Cerebellar nuclear complex (tissue), 1 donor: ENCODE measurements at places on chromosomes 6 and 20.

DNA sequence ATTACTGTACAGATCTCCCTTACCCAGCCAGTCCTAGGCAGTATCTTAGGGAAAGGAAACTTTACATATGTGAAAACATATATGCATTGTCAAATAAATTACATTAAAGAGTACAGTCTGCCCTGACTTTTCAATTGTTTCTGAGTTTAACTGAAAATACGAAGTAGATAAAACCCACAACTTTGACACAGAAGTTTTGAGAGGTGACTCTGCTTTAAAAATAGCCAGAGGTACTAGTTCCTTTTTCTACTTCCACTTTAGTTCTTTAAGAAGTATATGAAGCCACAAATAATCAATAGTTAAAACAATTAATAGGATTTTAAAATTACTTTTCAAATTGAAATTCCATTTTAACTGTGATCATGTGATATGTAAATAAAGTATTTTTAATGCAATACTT is 62.9 kb downstream of the BMP5 start:
- DNase-seq, result no peak

- no peak for DNase-seq
Measured at GRCh38 chr20:32589256-32589655, 4.1 kb upstream of the NOL4L start.

DNA sequence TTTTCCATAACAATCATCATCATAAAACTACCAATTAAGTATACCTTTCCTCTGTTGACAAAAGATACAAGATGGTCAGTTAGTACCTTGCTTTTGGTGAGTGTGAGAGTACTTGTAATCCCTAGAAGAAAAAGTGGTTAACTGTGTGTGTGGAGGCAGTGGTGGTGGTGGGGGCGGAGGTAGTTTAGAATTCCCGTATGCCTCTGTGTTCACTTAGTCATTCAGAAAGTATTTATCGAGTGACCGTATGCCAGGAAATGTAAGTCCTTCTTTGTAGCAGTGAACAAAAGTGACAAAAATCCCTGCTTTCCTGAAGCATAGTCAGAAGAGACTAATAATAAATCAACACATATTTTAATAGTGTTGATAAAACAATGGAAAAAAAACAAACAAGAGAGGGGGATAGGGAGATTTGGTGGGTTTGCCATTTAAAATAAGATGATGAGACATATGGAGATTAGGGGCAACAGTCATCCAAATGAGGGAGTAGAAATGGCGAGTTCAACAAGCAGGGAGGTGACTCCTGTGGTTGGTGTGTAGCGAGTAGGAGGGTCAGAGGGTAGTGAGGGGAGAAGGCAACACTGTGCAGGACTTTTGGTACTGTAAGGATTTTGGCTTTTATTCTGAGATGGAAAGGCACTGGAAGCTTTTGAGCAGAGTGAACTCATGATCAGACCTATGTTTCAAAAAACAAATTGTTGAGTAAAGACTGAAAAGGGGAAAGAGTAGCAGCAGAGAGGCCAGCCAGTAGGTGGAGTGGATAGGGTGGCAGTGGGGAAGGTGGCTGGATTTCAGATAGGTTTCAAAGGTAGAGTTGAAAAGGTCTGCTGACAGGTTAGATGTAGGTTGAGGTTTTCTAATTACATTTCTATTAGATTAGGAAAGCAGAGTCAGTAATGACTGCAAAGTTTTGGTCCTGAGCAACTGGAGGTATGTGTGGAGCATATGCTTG is 40.3 kb upstream of the SIM1 start:
- no peak for DNase-seq

- DNase-seq, result no peak
Measured at GRCh38 chr6:153099636-153100035, 31.4 kb downstream of the RGS17 start.

GRCh38 chr6:12138936-12139335 is 126.8 kb downstream of the HIVEP1 start:
- DNase-seq, result no peak

DNA sequence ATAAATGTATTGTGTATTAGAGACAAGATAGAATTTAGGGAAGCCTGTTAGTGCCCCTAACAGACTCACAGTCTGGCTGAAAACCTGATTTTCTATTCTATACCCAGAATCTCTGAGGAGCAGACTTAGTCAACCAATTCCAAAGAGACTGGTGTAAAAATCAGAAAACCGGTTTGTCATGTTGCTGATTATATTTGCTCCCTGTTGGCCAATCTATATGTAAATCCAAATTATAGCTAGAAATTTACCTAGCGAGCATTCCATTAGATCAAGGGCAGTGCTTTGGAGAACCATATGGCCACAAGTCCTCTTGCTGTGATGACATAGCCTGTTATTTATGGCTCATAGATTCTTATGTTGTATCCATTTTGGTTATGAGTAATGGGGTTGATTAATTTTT is 4.8 kb downstream of the NFYA start:
- no peak for DNase-seq

GRCh38 chr6:130116273-130116672 is 97.9 kb downstream of the L3MBTL3 start:
- DNase-seq, result no peak

DNA sequence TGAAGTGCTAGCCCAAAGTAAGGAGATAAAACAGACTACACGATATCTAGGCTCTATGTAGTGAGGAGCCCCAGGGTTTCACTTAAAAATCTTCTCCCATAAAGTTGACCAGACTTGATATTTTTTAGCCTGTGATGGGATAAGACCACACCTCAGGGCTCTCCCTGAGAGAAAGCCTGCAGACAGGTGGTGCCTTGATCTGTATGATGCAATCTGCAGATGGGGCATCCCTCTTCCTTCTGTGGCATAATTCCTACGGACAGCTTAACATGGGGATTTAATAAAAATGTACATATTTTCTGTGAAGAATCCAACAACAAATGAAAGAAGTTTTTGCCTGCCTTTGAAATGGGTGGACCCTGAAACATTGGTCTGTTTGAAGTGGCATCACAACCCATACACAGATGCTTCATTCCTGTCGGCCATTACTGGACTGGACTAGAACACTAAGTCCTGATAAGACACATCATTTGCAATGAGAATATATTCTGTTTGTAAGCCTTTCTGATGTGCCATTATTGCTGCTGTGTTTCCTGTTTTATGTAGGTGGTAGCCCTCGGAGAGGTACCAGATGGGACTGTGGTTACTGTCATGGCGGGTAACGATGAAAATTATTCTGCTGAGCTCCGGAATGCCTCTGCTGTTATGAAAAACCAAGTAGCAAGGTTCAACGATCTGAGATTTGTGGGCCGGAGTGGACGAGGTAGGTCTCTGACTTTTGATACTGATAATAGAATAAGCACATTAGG is 53.8 kb upstream of the SUPT3H start:
- no peak for DNase-seq

DNA sequence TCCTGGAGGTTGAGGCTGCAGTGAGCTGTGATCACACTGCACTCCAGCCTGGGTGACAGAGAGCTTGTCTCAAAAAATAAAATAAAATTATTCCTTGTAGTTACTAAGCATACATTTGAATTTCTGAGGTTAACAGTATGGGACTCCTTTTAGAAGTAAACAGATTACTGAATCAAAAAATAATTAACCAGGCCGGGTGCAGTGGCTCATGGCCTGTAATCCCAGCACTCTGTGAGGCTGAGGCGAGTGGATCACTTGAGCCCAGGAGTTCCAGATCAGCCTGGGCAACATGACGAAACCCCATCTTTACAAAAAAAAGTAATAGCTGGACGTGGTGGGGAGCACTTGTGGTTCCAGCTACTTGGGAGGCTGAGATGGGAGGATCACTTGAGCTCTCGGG is 22.1 kb upstream of the EEF1A1 start:
- no peak for DNase-seq

DNA sequence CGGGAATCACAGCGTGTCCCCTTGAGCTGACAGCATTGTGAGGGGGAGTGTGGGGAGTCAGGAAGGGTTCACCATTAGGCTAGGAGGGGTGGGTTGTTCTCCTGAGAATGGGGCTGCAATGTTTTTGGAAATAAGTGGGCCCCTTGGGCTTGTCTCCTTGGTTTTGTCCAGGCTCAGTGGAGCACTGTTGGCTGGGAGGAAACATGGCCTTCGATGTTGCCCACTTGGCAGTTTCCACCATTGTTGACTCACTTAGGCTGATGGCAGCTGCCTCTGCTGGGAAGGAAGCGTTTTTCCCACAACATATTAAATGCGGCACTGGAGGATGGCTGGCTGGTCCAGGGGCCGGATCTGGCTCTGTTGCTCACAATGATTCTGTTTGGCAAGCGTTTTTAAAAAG is 512.1 kb downstream of the QKI start:
- DNase-seq, result no peak

DNA sequence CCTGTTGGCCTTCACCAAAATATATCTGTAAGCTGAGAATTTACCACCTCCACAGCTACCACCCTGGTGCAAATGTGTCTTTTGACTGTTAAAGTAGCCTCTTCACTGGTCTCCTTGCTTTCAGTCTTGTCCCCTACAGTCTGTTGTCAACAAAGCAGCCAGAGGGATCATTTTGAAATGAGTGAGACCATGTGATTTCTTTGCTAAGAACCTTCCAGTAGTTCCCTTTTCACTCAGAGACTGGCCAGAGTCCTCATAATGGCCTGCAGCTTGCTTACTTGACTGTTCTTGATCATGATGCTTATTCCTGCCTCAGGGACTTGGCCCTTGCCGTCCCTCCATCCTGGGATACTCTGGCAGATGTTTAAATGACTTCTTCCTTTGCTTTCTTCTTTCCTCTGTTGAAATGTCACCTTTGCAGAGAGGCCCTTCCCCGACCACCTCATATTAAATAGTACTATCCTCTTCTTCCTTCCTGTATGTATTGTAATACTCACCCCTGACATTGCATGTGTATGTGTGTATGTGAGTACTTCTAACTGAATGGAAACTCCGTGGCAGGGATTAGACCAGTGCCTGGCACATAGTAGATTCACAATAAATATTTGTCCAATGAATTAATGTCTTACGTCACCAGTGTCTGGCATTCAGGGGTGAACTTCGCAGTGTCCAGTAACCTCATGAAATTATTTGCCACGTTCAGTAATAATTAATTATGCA is 5.0 kb downstream of the MANBAL start:
- no peak for DNase-seq

DNA sequence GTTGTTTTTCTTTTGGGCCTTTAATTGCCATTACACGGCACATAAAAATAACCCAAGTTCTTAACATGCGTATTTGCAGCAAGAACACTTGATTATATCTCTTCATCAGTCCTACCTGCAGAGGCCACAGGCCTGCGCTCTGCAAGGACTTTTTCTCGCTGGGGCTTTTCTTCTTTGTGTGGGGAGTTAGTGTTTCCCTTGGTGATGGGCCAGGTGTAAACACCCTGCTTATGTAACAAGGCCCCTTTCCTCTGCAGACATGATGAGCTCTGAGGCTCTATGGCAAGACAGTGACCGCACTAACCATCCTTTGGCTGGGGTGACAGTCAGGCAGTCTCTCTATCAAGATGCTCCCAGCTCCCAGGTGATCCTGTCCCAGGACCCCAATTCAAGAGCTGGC is 97.8 kb upstream of the PCSK2 start:
- no peak for DNase-seq

- DNase-seq, result no peak
Measured at GRCh38 chr20:54570561-54570960, 95.2 kb downstream of the DOK5 start.

DNA sequence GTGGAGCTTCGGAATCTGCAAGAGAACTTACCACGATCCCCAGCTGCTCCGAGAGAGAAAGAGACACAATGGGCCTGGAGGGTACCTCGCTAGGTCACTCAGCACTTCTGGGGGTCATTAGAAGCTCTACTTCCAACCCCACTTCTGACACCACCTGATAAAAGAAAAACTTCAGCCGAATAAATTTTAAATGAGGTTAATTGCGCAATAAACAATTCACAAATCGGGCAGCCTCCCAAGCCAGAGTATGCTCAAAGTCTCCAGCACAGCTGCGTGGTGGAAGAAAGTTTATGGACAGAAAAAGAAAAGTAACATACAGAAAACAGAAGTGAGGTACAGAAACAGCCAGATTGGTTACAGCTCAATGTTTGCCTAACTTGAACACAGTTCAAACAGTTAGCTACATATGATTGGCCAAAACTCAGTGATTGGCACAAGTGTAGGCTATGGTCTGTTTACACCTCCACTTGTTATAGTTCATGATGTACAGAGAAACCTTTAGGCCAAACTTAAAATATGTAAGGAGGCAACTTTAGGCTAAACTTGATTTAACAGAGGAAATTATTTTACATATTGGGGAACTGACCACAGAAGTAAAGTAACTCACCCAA is 52.6 kb downstream of the COL11A2 start:
- no peak for DNase-seq

- DNase-seq, result peak; percentile 63
Measured at GRCh38 chr20:59820204-59821041, 113.0 kb downstream of the SYCP2 start.

DNA sequence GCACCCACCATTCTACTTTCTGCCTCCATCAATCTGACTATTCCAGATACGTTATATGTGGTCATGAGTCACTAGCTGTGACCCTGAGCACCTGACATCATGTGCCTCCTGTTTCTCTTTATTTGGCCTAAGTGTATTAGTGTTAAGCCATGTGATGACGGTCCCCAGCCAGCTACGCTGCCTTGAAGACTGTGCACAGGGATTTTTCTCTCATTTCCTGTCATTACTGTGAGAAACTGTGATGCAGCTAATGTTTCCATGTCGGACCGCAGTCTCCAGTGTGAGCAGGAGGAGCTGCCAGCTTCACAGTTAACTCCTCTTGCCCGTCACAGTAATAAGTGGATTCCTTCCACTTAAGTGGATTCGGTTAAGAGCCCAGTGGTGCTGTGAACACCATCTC is 9.9 kb upstream of the SPATS1 start:
- DNase-seq, result no peak

- no peak for DNase-seq
Measured at GRCh38 chr6:3768502-3768901, 17.0 kb upstream of the PXDC1 start.
